Posterior cingulate gyrus (tissue), 11 donors: ENCODE measurements at places on chromosomes 16 and 17.

GRCh38 chr17:51298508-51299371 is 38.4 kb downstream of the UTP18 start:
- DNase-seq: no peak

- no peak for DNase-seq
Observed at GRCh38 chr17:28620010-28620409, 6.0 kb upstream of the RSKR start.

DNA sequence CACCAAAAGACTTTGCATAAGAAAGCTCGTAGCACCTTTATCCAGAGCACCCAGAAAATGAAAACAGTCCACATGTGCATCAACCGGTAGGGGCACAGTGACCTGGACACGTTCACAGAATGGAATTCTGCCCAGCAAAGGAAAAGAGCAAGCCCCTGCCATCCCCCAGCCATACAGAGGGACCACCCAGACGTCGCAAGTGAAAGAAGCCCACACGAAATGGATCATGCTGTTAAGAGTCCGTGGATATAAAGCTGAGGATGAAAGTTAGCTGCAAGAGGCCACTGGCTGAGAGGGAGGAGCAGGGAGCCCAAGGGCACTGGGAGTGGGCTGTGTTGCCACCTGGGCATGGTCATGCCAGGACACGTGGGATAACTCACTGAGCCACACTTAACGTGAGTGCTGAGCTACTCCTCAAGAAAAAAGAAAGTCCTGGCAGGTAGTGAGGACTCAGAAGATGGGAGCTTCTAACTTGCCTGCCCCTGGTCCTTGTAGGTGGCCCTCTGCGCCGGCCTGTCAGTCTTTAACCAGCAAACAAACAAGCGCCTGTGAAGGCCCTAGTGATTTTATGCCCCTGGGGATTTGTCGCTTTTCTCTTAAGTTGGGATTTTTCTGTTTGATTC is 190.7 kb downstream of the C16orf95 start:
- no peak for DNase-seq

- DNase-seq: no peak
Observed at GRCh38 chr17:70073310-70073709, 1.7 kb upstream of the KCNJ16 start.

DNA sequence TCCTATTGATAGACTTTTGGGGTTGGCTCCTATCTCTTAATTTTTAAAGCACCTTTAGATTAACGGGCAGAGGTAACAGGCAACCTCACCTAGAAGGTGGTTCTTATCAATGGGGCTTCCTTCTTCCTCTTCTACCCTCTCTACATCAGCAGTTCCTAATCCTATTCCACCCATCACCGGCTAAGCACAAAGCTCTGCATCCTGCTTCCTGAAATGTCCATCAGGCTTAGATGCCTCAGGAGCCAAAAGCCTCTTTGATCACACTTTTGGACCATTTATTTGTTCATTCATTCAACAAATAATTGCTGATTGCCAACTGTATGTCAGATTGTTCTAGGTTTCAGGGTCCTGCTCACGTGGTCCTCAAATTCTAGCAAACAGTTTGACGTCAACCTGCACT is 586.0 kb downstream of the TOX3 start:
- no peak for DNase-seq

DNA sequence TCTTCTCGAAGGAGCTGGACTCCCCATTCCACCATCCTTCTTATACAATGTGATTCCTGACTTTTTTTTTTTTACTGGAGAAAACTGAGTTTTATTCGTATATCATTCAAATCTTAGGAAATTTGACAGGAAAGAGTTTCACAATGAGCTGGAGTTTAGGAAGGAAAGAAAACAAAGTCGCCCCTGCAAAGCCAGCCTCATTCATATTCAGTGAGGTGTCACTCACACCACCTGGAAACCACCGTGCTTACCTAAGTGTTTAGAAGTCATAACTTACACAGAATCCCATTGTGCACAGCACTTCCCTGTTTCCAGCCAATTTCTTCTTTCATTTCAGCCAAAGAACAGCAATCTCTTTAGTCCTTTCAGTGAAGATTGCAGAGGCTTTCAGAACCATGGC is 90.3 kb upstream of the CHMP6 start:
- DNase-seq: no peak

GRCh38 chr16:83973077-83973476 is 5.0 kb downstream of the NECAB2 start:
- DNase-seq: no peak

DNA sequence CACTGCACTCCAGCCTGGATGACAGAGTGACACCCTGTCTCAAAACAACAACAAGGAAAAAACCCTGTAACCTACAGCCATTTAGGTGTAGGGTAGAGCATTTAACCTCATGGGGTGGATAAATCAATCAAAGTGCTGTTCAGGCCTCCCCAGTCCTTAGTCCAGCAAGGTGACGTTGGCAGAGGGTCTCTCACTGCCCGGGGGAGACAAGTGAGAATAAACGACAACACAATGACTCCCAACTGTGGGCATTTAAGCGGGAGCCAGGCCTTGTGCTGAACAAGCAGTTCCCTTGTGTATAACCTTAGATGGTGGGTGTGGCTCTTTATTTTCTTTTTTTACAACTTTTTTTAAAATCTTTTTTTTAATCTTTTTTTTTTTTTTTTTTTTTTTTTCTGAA is 29.3 kb downstream of the TMEM92 start:
- DNase-seq: no peak

DNA sequence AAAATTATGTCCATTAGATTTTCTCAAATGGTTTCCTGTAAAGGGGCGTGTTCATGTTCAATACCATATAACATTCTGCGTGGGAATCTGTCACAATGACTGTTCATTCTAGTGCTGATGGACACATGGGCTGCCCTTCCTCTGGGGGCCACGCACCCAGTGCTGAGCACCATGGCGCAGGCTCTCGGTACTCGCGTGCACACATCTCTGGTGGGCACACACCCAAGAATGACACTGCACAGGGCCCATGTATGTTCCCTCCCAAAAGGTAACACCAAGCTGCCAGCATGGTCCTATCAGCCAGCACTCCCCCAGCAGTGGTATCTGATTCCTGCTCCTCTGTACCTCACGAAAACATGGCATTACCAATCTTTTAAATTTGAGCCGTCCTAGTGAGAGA is 13.7 kb downstream of the B9D1 start:
- no peak for DNase-seq

DNA sequence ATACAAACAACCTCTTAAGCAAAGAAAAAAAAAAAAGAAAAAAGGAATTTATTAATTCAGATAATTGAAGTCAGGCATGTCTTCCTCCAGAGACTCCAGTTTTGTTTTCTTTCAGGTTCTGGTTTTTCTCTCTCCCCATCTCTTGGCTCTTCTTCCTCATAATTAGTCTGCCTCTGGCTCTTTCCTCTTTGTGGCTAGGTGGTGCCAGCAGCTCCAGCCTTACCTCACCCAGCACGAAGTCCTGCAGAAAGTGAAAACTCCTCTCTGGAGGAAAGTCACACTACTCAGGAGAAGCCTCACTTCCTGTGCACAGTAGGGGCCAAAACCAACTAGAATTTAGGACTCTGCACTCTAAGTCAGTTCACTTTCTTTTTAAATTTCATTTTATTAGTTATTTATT is 10.3 kb upstream of the NFAT5 start:
- no peak for DNase-seq

DNA sequence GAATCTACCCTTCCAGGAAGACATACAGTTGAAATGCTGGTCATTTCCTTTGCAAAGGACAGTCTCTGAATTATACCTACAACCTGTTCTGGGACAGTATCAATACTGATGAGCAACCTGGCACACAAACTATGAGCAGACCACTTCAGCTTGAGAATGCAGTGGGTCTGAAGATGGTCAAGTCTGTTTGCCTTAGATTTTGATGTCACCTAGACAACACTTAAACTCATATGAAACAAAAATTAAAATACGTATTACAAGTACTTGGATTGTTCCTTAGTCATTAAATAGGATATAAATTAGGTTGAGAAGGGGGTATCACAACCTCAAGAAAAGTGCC is 3.5 kb downstream of the SRSF2 start:
- no peak for DNase-seq

DNA sequence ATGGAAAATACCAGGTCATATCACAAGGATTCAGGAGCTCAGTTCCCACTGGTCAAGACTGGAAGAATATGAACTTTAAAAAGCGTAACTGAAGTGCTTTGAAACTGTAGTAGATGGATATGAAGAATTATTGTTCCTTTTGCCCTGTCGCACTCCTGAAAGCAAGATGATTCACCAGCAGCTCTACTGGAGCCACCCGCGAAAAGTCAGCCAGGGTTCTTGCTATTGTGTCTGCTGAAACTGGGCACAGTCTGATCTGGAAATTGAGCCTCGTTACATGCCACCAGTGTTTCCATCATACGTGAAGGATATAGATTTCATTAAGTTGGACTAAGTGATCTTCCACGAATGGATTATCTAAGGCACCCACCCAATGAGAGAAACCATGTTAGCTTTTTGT is 16.6 kb downstream of the AP2B1 start:
- no peak for DNase-seq

- no peak for DNase-seq
Observed at GRCh38 chr17:19730843-19731242, 14.5 kb upstream of the SLC47A2 start.

- DNase-seq: no peak
Observed at GRCh38 chr16:67965668-67966548, 2.5 kb downstream of the SLC12A4 start.

DNA sequence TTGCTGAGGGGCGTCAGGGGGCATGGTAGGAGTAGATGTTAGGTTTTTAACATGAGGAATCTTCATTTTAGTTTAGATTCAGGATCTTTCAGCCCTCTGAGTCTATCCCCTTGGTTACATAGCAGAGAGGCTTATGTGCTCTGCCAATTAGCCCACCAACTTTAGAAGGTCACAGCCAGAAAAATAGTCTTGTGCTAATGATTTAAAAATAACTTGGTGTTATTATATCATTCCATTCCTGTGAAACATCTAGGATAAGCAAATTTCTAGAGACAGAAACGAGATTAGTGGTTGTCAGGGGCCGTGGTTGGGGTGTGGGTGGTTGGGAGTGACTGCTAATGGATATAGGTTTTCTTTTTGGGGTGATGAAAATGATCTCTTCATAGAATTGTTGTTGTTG is 183.7 kb downstream of the SNX29 start:
- DNase-seq: no peak

GRCh38 chr17:7176107-7176840 is 2.9 kb downstream of the ASGR1 start:
- DNase-seq: no peak

DNA sequence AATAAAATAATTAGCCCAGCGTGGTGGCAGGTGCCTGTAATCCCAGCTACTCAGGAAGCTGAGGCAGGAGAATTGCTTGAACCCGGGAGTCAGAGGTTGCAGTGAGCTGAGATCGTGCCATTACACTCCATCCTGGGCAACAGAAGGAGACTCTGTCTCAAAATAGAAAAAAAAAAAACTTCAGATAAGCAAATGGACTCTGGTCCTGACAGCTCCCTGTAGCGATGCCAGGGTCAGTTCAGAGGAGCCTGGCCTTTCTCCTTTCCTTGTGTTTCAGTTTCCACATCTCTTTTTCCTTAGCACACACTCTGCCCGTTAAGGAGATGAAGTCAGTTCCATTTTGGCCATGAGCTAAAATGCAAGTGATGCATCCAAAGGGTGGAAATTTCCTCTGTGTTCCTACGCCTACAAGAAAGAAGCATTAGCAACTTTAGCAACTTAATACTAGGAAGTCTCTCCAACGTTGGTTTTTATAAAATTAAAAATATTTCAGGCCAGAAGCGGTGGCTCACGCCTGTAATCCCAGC is 11.6 kb upstream of the GRB2 start:
- no peak for DNase-seq

DNA sequence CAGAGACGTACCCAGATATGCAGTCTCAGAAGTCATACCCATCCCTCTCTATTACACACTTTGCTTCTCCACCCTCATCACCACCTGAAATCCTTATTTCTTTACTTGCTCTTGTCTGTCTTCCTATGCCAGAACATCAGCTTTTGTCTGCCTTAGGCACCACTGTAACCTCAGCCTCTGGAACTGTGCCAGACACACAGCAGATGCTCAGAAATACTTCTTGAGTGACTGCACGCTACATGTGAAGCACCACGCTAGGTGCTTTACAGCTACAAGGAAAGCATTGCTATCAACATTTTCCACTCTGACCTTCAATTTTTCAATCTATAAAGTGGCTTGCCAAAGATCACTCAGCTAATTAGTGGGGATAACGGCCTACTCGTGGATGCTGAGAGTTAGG is 226.8 kb downstream of the CHD9NB start:
- no peak for DNase-seq

DNA sequence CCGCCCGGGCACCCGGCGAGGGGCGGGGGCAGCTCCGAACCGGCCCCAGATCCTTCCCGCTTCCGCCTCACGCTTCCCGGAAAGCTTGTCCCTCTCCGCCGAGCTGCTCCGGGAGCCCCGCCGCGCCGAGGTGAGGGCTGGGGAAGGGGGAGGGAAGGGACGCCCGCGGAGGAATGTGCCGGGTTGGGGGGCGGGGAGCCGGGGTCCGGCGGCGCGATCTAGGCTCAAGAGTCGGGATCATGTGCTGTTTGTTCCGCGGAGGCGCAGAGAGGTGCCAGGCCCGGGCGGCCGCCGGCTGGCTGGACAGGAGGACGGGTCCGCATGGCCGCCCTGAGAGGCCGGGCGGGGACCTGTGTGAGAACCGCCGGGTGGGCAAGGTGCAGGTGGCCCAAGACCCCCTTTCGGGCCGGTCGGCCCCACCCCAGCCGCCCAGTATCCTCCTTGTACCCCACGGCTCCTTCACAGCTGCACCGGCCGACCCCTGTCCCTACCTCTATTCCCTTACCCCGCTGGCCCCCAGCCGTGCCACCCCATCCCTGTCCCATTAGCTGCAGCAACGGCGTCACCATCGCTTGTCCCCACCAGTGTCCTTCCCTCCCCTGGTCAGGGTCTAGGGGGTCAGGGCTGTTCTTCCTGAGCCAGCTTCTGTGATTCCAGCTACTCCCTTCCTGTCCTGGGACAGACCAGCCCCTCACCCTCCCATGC is 429 bp downstream of the KIF1C start:
- no peak for DNase-seq

DNA sequence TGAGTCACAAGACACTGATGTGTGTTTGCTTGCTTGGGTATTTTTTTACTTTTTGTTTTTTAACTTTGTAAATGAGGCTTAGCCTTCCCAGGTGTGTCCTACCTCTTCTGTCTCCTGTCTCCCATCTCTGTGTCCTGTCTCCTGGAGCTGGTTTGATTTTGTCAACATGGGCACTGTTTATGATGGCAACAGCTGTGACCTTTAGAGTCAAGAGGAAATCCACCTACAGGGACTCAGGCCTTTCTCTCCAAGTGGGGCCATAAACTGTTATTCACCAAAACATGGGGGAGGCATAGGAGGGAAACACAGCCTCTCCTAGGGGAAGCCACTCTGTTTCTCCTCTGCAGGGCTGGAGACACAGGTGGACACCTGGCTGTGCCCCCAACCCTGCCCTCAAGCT is 13.1 kb upstream of the PLCG2 start:
- no peak for DNase-seq
